HCEC 1CT (cell line): ENCODE measurements at places on chromosomes 5 and 9.
A peak's percentile ranks its signal among the peaks of the same experiment; 100 is the strongest.

- DNase-seq = no peak
These were observed 338.2 kb downstream of the NTRK2 start for GRCh38 chr9:85007748-85008147.

- DNase-seq = peak; percentile 88
These were observed 12.2 kb downstream of the GPR150 start for GRCh38 chr5:95631991-95632675.

- no peak for DNase-seq
These were observed 194.4 kb upstream of the VCAN start for GRCh38 chr5:83277154-83277553.

GRCh38 chr9:5644501-5644900 is 15.6 kb downstream of the RIC1 start:
- peak; percentile 67 for DNase-seq

GRCh38 chr9:5510989-5511388 is 658 bp downstream of the PDCD1LG2 start:
- DNase-seq = peak; percentile 52

DNA sequence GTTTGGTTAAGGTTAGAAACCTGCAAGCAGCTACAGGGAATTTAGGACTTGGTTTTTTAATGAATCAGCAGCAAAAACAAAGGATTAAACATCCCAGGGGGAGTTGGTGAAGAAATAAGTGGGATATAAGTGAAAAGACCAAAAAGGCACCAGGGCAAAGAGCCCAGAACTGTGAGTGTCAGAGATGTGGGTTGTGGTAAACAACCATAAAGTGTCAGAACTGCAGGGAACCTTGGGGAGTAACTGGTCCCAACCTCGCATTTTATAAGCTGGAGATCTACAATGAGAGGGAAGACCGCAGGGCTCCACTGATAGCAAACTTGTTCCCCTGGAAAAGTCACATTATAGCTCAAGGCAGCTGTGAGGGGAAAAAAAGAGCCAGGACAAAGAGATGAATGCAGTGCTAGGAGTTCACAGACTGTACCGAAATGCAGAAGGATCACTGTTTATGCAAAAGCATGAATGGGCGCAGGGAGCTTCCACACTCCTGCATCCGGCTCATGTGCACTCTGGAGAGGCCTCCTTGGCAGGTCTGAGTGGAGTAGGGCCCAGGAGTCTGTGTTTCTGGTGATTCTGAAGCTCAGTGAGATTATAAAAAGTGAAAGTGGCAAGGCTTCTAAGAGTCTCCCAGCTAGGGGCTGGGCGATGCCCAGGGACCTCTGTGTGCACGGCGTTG is 156.3 kb downstream of the GOLPH3 start:
- no peak for DNase-seq

- DNase-seq = no peak
These were observed 208.0 kb upstream of the ARRDC3 start for GRCh38 chr5:91591076-91591475.

- no peak for DNase-seq
These were observed 41.8 kb downstream of the TNFSF8 start for GRCh38 chr9:114888607-114889006.

DNA sequence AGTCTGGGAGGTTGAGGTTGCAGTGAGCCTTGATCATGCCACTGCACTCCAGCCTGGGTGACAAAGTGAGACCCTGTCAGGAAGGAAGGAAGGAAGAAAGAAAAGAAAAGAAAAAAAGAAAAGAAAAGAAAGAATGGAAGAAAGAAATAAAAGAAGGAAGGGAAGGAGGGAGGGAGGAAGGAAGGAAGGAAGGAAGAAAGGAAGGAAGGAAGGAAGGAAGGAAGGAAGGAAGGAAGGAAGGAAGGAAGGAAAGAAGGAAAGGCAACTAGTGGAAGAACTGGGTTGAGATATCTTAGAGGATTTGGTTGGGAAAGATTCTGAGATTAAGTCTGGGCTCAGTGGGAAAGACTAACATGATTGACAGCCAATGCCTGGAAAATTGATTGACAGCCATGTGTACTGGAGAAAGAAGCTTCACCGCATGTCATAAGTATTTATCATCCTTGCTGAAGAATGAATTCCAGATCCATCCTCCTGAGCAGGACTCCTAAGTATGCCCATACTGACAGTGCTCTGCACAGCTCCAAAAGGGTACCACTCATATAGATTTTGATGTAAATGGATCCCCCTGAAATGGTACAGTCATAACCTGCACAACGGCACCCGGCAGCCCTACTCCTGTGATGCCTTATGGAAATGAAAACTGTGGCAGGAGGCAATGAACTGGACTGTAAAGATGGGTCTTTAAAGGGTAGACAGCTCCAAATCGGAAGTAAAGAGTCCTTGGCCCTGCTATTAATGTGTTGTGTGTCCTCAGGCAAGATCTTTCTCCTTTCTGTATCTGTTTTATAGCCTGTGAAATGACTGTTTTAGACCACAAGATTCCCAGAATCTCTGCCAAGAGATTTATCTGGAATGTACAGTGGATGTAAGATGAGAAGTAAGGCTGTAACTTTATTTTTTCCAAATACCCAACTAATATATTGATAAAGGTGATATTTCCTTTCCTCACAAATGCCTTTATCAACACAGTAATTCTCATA is 16.9 kb upstream of the ADRA1B start:
- DNase-seq = peak; percentile 49

GRCh38 chr5:115940080-115940810 is 22.0 kb upstream of the LVRN start:
- no peak for DNase-seq

GRCh38 chr9:109020581-109021511 is 7.5 kb upstream of the CTNNAL1 start:
- DNase-seq = no peak

DNA sequence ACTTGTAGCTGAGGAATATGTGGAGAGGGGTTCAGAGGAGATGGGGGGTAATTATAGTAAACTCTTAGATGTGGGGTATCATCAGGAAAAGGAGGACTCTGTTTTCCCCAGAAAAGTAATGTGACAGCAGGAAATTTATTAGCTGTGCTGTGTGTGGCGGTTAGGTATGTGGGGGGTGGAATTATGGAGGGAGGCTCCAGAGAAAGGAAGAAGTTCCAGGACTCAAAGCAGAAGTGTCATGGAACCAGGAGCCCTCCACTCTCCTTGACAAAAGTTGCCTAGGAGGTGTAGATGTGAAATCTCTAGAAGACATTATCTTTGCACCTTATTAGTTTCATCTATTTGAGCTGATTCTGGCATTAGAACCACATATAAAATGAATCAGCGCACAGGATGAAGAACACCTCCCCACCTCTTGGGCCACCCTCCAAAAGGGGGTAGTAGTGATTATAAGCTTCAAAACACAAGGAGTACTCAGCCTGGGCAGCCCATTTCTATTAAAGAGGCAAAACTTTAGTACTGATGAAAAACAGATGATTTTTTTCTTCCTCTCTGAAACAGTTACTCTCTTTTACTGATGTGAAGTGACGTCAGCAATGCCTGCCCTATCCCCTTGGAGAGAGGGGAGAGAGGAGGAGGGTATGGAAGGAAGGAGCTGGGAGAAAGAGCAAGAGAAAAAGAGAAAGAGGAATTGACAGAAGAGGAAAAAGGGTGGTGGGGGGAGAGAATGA is 18.2 kb downstream of the NR2F1 start:
- no peak for DNase-seq

DNA sequence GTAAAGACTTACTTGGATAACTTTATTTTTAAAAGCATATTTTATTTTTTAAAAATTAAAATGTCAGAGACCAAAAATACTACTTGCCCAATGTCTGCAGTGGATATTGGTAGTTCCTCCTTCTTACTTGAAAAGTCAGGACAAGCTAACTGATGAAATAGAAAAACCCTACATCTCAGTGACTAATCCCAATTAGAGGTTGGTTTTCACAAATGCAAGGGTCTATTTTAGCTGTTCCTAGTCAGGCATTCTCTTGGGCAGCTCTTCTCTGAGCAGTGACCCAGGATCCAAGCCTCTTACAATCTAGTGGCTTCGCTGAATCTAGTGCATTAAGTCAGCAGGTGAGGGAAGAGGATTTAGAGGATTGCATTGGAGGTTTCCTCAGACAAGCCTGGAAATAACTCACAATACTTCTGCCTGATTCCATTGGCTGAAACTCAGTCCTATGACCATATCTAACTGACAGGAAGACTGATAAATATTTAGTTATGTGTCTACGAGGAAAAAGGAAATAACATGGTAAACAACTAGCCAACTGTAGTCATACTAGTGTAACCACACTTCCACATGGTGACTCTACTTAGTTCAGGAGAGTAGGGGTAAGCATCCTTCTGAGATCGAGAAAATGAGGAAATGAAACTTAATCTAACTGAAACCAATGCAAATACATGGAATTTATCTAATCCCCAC is 34.2 kb upstream of the MIER3 start:
- no peak for DNase-seq

- peak; percentile 90 for DNase-seq
These were observed 17.7 kb downstream of the NINJ1 start for GRCh38 chr9:93116072-93116961.

GRCh38 chr9:121283080-121283398 is 15.1 kb downstream of the GSN start:
- no peak for DNase-seq

DNA sequence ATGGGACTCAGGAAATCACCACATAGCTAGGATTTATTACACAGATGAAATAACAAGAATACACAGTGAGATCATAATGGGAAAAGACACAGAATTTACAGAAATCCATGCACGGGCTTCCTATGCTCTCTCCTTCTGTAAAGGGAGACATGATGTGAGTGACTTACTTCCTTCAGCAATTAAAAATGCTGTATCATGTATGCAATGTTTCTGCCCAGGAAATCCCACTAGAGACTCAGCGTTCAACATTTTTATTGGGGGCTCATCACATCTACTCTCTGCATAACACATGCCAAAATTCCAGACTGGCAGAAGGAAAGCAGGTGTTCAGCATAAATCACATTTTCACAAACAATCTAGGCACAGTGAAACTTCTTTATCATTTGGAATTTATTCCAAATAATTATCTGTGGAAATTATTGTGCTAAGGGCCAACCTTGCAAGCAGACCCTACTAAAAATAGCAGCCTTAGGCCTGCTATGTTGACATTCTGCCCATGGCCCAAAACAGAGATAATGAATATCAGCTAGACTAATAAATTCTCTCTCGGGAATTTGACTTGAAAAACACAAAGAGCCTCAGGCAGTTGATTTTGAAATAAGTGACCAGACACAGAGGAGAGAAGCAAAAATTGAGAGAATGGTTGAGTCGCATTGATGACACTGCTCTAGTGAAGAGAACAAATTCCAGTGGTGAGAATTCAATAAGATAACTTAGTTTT is 31.4 kb upstream of the SELENOP start:
- no peak for DNase-seq

DNA sequence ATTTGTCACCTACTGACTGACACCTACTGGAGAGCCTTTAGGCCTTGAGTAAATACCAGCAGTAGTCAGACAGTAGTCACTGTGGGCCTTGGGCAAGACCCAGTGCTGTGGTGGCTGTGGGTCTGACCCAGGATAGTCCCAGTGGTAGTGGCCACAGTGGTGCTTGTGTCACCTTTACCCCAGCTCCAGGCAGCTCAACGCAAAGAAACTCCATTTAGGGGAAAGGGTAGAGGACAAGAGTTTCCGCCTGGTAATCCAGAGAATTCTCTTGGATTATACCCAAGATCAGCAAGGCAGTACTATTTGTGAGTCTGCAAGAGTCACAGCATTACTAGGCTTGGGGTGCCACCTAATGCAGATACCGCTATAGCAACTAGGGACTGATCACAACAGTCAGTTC is 28.9 kb downstream of the CERT1 start:
- DNase-seq = no peak

DNA sequence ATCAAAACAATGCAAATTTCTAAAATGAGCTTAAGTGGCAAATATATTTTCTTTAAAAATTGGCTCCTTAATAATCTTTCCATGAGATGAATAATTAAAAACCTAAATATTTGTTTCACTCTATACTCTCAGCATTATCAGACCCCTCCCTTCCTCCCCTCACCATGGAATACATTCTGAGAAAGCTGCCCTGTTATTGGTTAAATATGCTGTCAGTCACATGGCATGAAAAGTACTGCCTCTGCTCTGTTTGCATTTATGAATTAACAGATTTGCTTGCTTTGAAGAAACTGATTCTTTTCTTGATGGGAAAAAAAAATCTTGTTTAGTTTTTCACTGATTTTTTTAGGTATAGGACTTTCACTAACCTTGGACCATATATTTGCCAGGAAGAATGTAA is 17.0 kb upstream of the RPS23 start:
- no peak for DNase-seq

GRCh38 chr5:116406306-116407041 is 168.1 kb downstream of the SEMA6A start:
- DNase-seq = no peak

DNA sequence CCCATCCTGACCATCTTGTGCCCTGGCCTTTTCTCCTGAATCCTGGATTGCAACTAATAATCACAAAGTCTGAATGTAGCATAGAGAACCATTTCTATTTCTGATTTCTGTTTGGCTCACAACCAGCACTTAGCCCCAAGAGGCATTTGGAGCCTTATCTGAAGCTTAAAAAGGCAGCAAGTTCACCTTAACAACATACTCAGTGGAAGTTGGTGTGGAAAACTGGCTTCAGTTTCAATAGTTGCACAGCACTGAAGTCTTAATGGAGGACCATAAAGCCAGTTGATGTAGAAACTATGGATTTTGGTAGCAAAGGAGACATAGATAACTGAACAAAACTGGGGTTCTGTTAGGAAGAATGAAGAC is 574.1 kb downstream of the PSAT1 start:
- DNase-seq = no peak

DNA sequence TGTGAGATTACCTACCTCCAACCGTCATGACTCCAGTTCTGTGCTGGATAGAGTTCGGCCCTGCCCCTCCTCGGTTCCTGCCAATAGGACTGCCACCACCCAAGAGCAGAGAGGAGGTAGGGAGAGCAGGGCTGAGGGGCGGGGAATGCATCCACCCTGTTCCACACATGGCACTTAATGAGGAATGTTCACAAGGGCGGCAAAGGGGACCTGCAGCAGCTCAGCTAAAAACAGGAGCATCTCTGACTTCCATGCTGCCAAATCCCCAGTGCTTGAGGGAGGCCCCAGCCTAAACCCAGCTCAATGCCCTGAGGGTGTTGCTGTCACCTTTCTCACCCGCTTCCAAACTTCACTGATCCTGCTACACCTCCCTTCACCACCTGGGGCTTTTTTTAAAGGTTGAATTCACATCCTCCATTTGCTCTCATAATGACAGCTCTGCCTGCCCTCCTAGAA is 7.8 kb upstream of the DELE1 start:
- no peak for DNase-seq

DNA sequence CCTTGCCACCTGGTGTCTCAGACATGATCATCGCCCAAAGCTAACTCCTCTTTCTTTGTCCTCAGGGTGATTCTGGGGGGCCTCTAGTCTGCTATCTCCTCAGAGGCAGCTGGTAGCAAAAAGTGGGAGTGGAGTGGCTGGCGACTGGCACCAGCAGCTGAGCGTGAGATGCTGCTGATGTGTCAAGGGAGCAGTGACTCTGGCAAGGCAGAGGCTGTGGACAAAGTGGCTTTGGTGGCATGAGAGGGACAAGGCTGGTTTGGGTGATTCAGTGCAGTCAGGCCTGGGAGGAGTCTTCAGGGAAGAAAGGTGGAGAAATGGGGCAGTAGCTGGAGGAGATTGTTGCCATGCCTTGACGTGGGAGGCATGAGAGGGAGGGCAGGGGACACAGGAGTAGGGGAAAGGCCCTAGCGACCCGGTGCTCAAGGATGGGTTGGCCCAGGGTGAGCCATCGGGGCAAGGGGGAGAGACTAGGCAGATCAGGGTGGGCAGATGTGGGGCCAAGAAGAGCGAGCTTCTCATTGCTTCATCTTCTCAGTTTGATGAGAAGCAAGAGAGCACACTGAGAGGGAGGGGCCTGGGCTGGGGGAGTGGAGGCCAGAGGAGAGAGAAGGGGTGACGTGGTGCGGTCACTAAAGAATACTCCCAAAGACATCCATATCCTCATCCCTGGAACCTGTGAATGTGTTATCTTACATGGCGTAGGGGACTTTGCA is 64.2 kb upstream of the SPTLC1 start:
- DNase-seq = no peak
